ENCODE measurements at places on chromosomes 2 and 18.

DNA sequence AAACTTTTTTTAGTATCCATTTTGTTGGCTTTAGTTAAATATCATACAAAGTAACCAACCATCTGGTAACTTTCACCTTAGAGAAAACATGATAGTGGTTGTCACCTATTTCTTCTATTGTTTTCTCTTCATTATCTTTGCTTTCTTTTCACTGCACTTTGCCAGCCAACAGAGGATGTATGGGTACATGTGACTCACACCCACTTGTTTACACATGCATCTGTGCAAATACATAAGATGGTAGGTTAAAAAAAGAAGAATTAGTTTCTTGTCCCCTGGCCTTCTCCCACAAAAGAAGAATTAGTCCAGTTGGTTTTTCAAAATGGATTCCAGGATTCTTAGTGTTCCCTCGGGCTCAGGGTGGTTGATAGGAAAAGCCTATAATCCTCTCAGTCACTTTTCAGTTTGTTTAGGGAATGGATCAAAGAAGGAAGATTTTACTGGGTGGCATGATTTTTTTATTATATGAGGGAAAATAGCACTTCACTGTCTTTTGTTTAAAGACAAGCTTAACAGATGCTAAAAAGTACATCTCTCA lies 46.6 kb downstream of the CDK15 start:
- no peak for DNase-seq

GRCh38 chr2:48668992-48669391 lies 51.3 kb downstream of the GTF2A1L start:
- DNase-seq, result no peak

DNA sequence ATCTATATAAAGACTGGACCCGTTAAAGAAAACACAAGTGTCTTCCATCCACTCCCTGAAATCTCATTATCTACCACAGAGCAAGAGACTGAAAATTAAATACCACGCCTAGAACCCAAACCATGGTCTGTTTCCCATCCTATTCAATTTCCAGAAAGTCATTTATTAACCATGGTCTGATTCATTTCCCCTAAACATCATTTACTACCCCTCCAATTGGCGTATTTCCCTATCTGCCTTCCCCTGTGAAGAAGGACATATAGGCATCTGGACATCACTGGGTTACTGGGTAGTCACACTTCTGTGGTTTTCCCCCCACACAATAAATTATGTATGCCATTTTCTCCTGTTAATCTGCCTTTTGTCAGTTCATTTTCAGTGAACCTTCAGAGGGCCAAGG lies 30.8 kb downstream of the CCDC93 start:
- peak; percentile 60 for DNase-seq

DNA sequence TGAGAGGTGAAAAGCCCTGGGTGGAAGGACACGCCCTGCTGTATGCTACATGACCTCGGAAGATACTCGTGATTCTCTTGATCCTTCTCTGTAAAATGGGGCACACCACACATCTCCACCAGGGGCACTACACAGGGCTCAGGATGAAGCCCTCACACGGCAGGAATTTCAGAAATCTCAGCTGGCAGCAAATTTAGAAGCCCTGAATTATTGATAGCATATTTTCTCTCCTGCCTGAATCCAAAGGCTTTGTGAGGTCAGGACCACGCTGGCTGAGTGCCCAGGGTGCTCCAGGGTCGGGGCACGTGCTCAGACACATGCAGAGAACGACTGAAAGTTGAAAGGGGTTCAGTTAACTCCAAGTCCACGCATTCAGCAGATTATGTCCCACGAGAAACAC lies 42.1 kb upstream of the GALR1 start:
- peak; percentile 49 for DNase-seq

DNA sequence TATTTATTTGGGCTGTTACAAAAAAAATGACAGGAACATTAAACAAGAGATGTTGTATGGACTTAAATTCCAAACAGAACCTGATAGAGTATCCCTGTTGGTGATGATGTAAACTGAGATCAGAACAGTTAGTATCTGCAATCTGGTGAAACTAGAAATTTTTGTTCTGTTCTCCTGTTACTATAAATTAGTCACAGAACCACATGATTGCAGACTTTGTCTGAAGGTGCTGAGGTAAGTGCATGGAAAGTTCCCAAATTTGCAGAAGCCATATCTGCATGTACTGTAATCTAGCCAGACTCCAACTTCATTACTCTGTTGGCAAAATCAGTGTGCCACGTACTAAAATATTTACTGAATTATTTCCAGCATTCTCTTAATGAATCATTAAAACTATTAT lies 516.3 kb upstream of the FSIP2 start:
- no peak for DNase-seq

DNA sequence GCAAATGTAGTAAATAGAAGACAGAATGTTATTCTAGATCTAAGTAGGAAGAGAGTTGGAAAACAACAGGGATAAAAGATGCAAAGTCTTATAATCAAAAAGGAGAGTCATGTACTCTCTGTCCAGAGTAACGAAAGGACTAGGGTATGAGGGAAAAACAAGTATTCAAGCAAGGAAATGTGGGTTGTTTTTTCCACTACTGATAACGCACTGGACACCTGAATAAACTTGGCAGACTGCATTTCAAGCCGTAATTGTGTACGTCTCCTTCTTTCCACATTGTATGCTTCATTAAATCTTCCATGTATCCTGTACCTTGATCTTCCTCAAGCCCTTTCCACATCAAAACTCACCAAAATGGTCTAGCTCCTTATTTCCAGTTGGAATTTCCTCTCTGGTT lies 420.6 kb downstream of the ZEB2 start:
- no peak for DNase-seq

GRCh38 chr2:19812166-19812565 lies 89.6 kb downstream of the TTC32 start:
- no peak for DNase-seq

DNA sequence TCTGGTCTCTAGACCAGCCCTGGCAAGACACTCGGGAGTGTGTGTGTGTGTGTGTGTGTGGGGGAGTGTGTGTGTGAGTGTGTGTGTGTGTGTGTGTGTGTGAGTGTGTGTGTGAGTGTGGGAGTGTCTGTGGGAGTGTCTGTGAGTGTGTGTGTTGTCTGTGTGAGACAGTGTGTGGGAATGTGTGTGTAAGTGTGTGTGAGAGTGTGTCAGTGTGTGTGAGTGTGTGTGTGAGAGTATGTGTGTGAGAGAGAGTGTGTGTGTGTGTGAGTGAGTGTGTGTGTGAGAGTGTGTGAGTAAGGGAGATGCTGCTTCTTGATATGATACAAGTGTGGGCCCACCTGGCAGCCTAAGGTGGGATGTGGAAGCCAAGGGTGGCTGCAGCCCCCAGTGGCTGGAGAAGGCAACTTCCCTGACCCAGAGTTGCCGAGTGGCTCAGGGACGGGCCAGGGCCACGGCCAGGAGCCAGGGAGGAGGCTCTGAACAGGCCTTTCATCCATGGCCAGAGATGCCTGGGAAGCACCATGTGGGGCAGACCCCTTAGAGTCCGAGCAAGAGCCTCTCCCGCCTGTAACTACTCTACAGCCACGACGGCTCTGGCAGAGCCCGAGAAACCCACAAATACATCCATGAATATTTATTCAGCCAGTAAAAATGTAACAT lies 159.3 kb upstream of the MYCN start:
- DNase-seq, result no peak

- no peak for DNase-seq
Measured at GRCh38 chr2:168948621-168949212, 47.6 kb downstream of the G6PC2 start.

GRCh38 chr2:45162711-45163110 lies 153.5 kb upstream of the SIX2 start:
- DNase-seq, result no peak

GRCh38 chr2:215382011-215382410 lies 53.9 kb downstream of the FN1 start:
- DNase-seq, result no peak

- no peak for DNase-seq
Measured at GRCh38 chr18:48548011-48548771, 9.4 kb downstream of the CTIF start.

DNA sequence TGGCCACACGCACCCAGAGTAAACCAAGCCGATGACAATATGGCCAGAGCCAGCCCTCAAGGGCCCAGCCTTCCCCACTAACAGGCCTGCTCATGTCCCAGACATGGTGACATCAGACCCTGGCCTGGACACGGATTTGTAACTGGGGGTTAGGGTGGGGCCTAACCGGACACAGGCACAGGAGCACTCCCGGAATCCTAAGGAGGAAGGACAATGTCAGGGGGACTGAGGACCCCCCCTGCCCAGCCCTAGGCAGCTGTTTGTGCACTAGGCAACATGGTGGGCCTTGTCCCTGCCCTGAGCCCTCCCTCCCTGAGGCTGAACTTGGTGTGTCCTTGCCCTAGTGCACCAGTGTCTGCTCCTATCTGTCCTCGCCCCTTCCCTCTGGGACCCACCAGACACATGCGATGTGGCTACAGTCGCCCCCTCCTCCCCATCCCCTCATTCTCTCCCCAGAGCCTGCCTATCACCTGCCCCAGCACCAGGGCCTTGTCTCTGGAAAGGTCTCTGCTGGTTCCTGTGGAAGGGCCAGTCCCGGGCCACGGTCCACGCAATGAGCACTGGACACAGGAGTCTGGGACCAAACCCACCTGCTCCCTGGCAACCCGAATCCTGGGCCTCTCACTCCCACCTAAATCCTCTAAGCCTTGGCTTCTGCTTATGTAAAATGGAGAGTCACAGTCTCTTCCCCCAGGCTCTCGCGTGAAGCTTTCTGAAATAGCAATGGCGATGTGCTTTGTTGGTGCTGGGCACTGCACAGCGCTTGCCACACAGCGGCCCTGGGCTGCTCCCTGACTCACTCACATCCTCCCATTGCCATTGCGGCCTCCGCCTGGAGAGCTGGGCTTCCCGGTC lies 76.5 kb upstream of the RAB6C start:
- no peak for DNase-seq

GRCh38 chr18:51399491-51400122 lies 202.1 kb upstream of the MEX3C start:
- no peak for DNase-seq

DNA sequence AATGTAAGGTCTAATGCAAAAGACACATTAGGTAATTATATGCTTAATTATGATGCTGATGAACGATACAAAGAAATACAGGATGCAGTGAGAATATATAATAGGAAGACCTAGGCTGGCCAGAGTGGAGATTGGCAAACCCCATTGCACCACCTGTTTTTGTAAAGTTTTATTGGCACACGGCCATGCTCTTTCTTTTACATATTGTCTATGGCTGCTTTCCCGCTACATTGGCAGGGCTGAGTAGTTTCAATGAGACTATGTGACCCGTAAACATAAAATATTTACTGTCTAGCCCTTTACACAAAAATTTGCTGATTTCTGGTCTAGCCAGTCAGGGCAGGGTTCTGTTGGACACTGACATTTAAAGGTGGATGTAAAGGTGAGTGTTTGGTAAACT lies 5.4 kb downstream of the SEC11C start:
- no peak for DNase-seq

- DNase-seq, result no peak
Measured at GRCh38 chr2:37500031-37500430, 155.6 kb downstream of the QPCT start.

GRCh38 chr2:179691235-179691634 lies 170.2 kb downstream of the ZNF385B start:
- DNase-seq, result no peak

- no peak for DNase-seq
Measured at GRCh38 chr2:96256611-96257113, 9.1 kb downstream of the TMEM127 start.

DNA sequence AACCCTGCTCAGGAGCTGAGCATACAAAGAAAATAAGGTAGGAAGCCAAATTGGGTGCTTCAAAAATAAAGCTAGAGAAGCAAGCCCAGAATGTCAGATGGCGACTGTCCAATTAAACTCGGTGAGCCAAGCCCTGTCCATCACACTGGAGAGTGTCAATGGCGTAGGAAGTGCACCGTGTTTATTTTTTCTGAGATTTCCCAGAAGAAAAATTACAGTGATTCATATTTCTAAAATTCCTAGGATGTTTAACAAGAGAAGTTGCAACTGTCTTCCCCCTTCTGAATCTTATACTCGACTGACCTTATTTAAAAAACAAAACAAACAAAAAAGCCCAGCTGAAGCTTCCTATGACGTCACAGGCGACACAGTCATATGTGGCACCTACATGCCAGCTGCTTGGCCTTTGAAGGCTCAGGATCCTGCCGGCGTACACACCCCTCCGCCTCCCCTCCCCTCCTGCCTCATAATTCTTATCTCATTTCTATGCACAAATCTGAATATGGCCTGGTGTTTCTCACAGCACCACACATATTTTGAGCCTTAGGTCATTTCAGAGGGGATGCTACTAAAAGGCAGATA lies 60.8 kb downstream of the MBP start:
- peak; percentile 76 for DNase-seq

GRCh38 chr2:241858206-241859016 lies at the start of gene PDCD1:
TSS of gene PDCD1 (minus strand) at chr2:241858894. CDS start at chr2:241858838, 56 bp downstream.
- DNase-seq, result no peak

GRCh38 chr18:56146565-56146964 lies 491.8 kb downstream of the TXNL1 start:
- DNase-seq, result no peak

Data from fibroblast of skin of left biceps (primary cell).